ENCODE measurements at places on chromosomes 7 and 10. TPM values are rescaled to one million over a fixed set of nuclear protein-coding genes. Genes with fewer than 3 reads are reported as not detected.

Gene ERVW-1
- not detected for total RNA-seq

Gene SPOCK2
- total RNA-seq = 370 TPM

Gene CFTR
- total RNA-seq = not detected

Gene VSIR
- 125 TPM for total RNA-seq

Gene SSC4D
- 0.34 TPM for total RNA-seq

Gene TMEM273
- total RNA-seq = 12.3 TPM

Gene CREB3L2
- total RNA-seq = 25.4 TPM

Gene NAT16
- total RNA-seq = not detected

Gene NME8
- total RNA-seq = not detected

Gene ST7
- total RNA-seq = 4.6 TPM

Gene C10orf105
- 0.17 TPM for total RNA-seq

Gene CFAP46
- not detected for total RNA-seq

Gene GBX1
- not detected for total RNA-seq

Gene OPN1SW
- not detected for total RNA-seq

Gene NPTX2
- not detected for total RNA-seq

Gene SKIDA1
- total RNA-seq = 0.58 TPM

Gene UCN3
- total RNA-seq = not detected

Gene IDI2
- total RNA-seq = not detected

Gene MMD2
- total RNA-seq = not detected
